ENCODE measurements at places on chromosomes 4 and X.

DNA sequence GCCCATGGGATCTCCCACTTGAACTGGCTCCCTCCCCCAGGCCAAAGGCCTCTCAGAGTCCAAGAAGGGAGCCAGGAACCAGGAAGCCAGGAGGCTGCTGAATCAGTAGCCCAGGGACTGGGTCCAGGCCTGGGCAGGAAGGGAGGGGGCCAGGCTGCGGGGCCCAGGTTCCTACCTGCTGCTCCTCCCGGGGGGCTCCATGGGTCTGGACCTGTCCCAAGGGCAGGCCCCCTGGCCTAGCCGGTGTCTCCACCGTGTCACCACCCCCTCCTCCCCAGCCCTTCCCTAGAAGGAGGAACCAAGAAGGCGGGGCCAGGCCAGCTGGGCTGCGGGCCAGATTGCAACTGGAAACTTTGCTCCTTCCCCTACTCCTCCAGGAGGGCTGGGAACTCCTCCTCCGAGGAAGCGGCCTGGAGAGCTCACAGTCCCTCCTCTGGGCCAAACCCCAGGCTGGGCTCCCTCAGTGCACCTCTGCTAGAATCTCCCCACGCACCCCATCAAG is at the start of gene IQSEC2:
TSS of gene IQSEC2 (minus strand) at position 264 of the 502 bp plus-strand sequence.
- no peak for DNase-seq

GRCh38 chrX:39144956-39145355 is 343.7 kb downstream of the MID1IP1 start:
- no peak for DNase-seq

- no peak for DNase-seq
Observed at GRCh38 chr4:32686123-32686522, 1966.0 kb downstream of the PCDH7 start.

DNA sequence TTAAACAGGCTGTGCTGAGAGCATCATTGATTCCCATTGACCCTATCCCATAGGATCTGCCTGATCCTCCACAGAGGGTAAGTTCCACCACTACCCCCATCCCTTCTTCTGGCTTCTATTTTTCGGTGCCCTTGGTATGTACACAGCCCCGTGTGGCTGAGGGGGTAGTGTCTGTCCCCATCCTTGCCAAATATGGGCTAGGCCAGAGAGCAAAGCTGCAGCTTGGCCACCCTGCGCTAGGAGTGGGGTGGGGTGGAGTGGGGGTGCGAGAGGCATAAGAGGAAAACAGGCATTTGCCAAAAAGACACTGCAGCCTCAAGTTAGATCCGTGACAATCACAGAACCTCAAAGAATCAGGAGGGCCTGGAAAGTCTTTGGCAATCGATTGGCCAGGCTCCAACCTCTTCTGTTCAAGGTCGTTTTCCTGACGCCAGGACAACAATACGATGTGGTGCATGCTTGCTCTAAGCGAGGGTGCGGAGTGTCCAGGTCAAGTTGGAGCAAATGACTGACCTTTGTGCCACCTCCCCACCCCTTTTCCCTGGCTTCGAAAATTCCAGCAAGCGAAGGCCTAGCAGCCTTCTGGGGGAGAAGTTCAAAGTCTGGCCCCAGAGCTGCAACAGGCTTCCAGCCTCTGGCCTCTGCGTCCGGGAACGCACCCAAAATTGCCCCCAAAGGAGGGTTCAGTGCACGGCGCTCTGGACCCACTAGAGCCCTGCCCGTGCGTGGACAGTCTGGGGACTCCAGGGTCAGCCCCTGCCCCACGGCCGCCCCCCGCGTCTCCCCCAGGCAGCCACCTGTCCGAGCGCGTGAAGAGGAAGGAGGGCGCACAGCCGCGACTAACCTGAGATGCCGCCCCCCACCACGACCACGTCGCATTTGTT is 598 bp downstream of the MAOB start:
- DNase-seq, result no peak

DNA sequence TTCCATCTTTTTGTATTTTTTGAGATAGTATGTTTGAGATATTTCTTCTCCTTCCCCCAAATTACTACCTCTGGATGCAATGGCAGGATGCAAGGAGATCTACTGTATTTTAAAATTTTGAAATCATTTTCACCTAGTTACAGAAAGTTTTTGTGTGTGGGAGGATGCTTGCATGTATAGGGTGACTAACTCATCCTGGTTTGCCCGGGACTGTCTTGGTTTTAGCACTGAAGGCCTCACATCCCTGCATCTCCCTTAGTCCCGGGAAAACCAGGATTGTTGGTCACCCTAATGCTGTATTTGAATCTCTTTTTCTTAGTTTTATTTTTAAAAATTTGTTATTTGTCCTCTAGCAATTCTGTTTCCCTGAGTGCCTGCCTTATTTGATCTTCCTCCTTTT is 12.1 kb downstream of the SUPT20HL2 start:
- DNase-seq, result no peak

DNA sequence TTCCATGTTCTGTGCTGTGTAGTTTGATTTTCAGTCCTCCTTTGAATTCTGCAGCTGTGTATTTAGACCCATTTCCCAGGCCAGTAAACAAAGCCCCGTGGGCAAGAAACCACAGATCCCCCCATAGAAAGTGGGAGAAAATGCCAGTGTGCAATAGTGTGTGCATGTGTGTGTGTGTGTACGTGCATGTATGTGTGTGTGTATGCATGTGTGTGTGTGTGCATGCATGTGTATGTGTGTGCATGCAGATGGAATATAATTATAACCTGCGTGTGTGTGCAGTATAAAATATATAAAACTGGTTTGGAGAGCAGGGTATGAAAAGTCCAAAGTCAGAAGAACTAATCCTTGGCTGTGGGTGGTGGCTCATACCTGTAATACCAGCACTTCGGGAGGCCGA is 5.2 kb upstream of the CD99 start:
- no peak for DNase-seq

DNA sequence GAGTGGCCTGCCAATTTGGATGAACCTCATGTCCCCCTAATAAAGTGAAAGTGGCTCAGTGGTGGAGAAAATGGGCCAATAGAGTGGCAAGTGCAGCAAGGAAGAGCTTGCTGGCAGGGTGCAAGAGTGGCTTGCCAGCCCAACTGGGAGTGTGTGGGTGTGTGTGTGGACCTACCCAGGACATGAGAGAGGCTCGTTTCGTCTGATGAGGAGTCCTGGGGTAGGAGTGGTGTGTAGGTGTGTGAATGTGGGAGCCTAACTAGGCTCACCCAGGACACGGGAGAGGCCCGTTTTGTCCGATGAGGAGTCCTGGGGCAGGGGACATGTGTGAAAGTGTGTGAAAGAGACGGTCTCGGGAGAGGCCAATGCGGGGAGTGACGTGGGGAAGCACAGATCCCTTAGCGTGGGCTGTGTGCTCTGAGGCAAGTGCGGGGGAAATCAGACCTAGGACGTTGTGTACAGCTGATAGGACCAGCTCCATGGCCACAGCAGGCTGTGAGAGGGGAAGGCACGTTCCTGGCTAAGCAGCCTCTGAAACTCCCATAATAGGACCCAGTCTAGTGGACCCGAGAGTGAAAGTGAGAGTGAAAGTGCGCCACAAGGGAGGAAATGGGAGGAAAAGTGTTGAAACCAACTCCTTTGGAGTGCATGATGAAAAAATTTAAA is 5.3 kb downstream of the GAGE10 start:
- DNase-seq, result no peak

DNA sequence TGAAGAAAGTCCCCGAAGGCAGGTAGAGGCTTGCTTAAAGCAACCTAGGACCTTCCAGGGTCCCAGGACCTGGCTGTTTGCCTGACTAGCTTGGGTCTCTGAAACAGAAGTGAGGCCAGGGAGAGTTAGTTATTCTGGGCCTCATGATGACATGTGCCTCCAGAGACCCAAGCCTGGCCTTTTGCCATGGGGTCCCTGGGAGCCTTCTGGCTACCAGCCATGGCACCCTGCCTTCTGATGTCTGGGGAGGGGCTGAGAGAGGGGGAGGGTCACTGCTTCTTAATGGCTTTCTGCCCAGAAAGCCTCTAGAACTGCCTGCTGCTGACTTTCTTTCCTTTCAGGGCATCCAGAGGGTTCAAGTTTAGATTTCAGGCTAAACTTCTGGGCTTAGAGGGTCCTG is 1.0 kb upstream of the STARD8 start:
- no peak for DNase-seq

DNA sequence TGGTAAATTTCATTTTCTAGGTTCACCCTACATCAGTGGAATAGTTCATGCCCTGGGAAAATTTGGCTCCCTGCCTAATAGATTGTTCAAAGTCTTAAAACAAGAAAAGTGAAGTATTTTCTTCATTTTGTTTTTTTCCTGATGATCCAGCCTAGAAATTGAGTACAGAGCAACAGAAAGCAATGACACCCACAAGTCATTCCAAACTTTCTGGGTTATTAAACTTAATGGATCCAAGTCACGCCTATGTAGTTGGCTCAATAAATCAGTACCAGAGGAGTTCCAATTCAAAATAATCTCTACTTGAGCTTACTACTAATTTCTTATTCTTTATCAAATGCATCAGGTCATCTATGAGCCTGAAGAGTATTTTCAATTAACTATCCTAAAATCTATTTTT is 937.6 kb upstream of the SLIT2 start:
- no peak for DNase-seq

DNA sequence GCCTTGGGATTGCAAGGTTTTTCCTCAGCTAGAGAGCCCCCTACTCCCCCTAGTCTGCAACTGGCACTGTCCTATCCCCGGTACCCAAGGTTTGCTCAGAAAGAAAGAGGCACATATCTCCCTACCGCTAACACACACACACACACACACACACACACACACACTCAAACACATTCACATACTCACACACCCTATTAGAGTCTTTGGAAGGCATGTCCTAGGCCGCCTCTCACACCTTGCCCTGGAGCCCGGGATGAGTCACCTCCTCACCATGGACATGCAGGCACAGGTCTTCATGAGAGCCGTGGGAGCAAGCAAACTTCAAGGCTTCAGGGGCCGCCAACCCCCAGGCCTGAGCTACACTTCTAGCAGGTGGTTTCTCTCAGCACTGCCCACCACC is 49.2 kb downstream of the PJA1 start:
- DNase-seq, result no peak

GRCh38 chrX:46912603-46913491 is 626 bp downstream of the JADE3 start:
- DNase-seq, result no peak

DNA sequence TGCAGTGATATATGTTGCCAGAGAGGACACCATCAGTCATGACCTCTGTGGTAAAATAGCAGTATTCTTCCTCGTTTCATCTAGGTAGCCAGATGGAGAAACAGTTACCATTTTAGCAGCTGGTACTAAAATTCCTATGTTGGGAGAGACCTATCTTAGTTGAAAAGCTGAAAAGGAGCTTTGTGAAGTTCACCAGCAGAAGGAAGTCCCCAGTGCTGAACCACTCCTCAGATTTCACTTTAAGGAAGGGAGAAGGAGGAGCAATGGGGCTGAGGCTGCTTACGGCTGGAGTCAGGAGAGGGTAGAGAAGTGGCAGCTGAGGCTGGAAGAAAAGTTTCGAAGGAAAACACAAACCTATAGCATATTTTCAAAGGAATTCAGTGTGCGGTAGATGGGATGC is 103.7 kb downstream of the ATXN3L start:
- no peak for DNase-seq

DNA sequence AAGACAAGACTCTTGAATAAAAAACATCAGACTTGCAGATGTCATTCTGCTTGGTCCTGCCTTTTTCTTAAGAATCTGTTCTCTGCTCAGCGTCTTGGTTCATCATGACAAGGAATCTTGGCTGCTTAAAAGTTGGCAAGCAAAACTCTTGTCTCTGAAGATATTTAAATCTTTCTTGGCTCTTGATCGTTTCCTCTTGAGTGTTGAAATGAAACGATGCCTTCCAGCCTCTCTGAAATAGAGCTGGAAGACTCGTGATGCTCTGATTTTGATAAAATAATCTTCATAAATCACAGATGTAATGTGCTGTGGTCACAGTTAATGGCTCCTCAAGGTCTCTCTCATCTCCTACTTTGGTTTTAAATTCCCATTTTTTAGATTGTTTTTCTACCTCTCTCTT is 39.9 kb upstream of the TMEM192 start:
- no peak for DNase-seq

GRCh38 chr4:104942990-104943743 is 203.5 kb upstream of the TET2 start:
- DNase-seq, result no peak

GRCh38 chrX:129769467-129770154 is 10.1 kb upstream of the SASH3 start:
- DNase-seq, result peak; percentile 67

DNA sequence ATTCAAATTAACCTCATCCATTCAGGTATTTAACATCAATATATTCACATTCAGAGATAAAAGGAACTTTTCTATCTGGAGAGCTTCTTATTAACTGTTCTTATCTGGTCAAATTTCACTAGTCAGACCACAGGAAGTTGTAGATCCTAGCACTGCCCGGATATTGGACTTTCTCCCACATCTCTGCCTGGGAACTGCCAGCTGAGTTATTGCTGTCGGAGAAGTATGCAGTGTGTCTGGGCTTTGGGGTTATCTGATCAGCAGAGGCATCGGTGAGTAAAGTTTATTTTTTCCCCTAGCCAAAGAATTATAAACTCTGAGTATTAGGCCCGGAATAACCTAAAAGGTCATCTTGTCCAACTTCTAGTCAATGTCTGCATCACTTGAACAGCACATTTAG is 45.1 kb downstream of the OR13H1 start:
- DNase-seq, result no peak

DNA sequence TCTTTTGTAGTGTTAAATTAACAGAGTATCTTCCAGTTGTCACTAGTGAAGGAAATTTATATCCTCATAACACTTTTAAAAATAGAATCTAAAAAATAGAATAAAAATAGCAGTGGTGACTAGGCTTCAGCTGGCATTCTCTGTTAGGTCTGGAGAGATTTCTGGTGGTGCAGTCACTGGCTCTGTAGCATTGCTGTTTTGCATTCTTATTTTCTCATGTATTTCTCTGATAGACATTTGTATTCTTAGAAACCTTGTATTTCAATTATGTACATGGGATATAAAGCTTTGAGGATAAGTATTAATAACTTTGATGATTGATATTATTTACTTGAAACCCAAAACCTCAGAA is 87.6 kb downstream of the TMEM131L start:
- no peak for DNase-seq

DNA sequence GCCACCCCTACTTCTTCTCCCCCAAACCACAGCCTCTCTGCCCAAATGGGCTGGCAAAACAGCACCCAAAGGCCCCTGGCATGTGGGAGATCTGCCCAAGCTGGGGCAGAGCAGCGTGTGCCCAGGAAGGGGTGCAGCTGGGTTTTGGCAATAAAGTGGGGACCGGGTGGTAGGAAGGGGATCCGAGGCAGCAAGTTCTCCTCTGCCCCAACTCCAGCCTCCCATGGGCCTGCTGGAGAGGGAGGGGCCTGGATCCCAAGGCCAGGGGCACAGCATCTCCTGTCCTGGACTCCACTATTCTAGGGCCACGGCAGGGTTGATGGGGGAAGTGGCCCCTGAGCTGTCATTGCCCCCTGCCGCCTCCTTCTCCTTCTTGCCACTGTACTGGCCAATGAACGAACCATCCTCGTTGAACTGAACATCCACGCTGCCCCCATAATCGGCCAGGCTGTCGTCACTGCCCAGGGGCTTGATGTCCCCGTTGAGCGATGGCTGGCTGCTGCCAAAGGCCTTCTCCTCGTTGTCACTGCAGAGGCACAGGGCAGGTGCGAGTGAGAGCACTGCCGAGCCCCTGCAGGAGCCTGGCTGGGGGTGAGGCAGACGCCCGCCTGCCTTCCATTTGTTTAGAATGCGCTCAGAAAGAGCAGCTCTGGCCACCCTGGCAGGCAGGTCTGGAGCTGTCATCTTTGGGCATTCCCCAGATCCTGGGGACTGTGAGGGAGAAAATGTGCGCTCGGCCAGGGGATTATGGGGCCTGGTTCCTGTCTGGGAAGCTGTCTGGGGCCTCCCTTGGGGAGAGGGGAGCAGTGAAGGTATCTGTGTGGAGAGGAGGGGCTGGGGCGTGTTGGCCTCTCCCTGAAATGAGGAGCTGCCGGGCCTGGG is 23.4 kb downstream of the L1CAM start:
- DNase-seq, result no peak

- no peak for DNase-seq
Observed at GRCh38 chrX:31323658-31324057, 251.8 kb upstream of the FTHL17 start.

Measured in effector CD4-positive, alpha-beta T cell (primary cell).